ENCODE measurements at places on chromosomes 16 and 17.

GRCh38 chr16:79412783-79413225, 187.7 kb downstream of the MAF start:
- DNase-seq, result no peak

DNA sequence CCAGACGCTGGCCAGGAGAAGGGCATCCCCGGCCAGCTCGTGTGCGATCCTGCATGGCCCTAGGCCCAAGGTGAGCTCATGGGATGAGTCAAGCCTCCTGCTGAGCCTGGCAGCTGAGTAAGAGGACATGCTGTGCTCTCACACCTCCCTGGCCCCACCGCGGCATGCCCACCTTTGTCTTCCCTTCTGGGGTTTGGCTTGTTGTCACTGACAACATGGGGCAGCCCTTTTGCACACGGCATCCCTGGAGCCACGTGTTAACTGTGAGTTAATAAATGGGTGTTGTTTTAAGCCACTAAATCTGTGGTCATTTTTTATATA, 8.9 kb upstream of the TNS4 start:
- peak; percentile 49 for DNase-seq

- no peak for DNase-seq
Measured at GRCh38 chr16:81539009-81539758, 94.6 kb downstream of the CMIP start.

DNA sequence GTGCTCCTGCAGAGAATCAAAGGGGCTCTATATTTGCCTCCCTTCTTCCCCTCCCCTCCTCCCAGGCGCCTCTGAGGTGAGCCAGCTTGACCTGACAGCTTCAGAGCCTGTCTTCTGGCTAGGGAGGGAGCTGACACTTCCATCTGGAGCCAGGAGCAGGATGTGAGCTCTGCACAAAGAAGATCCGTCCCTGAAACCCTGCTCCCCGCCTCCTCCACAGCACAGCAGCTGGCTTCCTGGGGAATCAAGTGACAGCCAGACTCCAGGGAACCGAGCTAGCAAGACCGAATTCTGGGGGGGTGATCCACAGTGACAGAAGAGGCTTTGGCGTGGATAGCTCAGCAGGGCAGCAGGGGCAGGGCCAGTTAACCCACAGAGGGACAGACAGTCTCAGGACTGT, 37.2 kb downstream of the CCDC182 start:
- peak; percentile 97 for DNase-seq

GRCh38 chr16:31357324-31358109, 2.5 kb downstream of the ITGAX start:
- no peak for DNase-seq

GRCh38 chr17:40818343-40818732, 4.1 kb downstream of the KRT10 start:
- DNase-seq, result no peak
